ENCODE measurements at places on chromosomes 1 and 21.

- no peak for DNase-seq
Observed at GRCh38 chr21:33698087-33698860, 56.0 kb downstream of the ITSN1 start.

DNA sequence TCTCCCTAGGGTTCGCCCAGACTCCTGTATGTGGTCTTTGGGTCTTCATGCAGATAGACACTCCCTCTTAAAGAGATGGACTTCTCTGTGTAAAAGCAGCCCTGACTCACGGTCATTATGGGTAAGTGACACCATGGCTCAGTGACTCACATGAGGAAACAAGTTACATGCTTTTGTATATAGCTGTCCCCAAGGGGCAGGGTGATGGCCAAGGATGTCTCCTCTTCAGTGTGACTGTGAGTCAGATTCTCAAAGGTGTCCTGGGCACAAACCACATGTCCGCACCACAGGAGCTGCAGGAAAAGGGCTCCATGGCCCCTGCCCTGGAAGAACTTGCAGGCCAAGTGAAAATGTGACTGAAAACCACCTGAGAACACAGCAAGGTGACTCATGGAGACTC lies 380.4 kb downstream of the NPHP4 start:
- no peak for DNase-seq

- DNase-seq, result no peak
Observed at GRCh38 chr1:39089931-39090521, 63.9 kb downstream of the NDUFS5 start.

GRCh38 chr1:235160383-235160956 lies 580 bp downstream of the RBM34 start:
- no peak for DNase-seq

DNA sequence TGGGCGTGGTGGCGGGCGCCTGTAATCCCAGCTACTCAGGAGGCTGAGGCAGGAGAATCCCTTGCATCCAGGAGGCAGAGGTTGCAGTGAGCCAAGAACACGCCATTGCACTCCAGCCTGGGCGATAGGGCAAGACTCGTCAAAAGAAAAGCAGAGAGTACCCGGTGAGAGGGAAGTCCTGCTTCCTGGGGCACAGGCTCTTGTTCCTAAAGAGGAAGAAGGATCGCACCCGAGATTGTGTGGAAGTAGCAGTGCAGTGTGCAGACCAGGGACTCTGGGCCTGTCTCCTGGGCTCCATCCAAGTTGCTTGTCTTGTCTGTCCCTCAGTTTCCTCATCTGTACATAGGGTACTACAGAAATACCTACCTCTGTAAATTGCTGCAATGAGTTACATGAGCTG lies 29.6 kb downstream of the NBPF3 start:
- DNase-seq, result no peak

- no peak for DNase-seq
Observed at GRCh38 chr1:84743896-84744295, 53.6 kb upstream of the SSX2IP start.

GRCh38 chr21:29920938-29921337 lies 18.9 kb downstream of the GRIK1 start:
- no peak for DNase-seq

- no peak for DNase-seq
Observed at GRCh38 chr1:207241164-207241934, 80.1 kb upstream of the CD55 start.

GRCh38 chr1:113223546-113223945 lies 150.5 kb downstream of the LRIG2 start:
- DNase-seq, result no peak

DNA sequence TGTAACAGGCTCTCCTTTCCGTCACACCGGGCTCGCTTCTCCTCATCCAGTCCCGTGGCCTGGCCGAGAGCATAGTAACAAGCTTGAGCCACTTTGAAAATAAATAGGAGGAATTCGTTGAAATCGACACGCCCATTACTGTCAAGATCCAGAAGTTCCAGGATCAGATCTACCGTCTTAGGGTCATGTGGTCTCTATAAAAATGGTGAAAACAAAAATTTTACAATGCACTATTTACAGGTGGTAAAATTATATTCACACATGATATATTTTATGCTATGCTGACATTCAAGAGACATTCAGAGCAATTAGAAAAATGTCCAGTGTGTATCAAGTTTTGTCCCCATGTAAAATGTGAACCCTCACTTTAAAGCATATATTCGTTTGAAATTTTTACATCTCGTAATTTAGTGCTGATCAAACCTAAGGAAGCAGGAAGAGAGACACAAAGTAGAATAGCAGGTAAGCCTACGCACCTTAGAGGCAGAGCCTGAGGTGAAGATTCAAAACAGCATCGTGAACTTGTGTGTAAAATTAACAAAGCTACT lies 2.3 kb downstream of the TCHH start:
- no peak for DNase-seq

GRCh38 chr1:226001963-226002666 lies 3.0 kb upstream of the SDE2 start:
- DNase-seq, result no peak

DNA sequence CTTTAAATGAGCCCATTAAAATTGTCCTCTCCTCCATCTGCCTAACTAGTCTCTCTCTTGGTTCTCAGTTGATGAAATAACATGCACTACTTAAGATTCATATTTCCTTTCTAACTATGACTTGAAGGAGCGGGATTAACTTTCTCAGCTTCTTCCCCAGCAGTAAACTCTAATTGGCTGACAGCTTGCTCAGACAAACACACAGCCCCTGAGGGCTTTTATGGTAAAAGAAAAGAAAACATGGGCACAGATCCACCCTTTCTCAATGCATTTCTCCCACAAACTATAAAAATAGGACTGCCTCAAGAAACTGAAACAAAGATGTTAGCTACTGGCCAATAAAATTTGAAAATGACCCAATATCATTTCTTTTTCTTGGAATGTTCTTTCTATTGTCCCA lies 703.1 kb downstream of the ADGRL2 start:
- DNase-seq, result no peak

GRCh38 chr1:203278082-203278884 lies 27.0 kb upstream of the BTG2 start:
- no peak for DNase-seq

All from activated CD4-positive, CD25-positive, alpha-beta regulatory T cell (primary cell).